ENCODE measurements at places on chromosomes 13 and 19. TPM values are rescaled to one million over a fixed set of nuclear protein-coding genes. Genes with fewer than 3 reads are reported as not detected.
A peak's percentile ranks its signal among the peaks of the same experiment; 100 is the strongest.

DNA sequence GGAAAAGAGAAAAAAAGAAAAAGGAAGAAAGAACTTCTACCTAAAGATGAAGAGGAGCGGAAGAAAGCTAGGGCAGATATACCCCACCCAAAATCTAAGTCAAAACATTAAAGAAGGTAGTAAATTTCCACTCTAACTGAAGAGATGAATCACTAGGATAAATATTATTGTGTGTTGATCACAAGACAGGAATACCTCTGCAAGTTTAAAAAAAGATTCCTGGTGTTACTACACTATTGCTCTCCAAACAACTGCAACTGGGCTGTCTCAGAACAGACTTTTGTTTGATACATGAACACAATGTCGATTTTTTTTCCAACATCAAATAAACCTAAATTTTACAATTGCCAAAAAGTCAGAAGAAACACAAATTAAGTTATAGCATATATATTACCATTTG is 6.8 kb downstream of the HSPH1 start:
- no peak for DNase-seq

DNA sequence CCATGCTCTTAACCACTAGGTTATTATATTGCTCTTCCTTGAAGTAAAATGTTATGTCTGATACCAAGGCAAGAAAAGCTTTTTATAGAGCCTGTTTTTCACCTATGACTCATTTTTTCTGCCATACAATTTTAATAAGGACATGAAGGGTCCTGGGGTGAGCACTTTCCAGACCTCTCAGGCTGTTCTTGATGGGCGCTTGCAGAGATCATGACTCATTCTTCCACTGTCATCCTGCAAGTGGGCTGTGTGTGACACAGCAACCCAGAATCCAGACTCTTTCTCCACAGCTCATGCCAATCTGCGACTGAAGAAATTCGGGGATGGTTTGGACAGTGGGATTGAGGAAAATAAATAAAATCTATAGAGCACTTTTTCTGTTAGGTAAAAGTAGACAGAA is 506.7 kb upstream of the NBEA start:
- no peak for DNase-seq

GRCh38 chr19:40625406-40626120 is 24.4 kb downstream of the LTBP4 start:
- DNase-seq, result no peak

DNA sequence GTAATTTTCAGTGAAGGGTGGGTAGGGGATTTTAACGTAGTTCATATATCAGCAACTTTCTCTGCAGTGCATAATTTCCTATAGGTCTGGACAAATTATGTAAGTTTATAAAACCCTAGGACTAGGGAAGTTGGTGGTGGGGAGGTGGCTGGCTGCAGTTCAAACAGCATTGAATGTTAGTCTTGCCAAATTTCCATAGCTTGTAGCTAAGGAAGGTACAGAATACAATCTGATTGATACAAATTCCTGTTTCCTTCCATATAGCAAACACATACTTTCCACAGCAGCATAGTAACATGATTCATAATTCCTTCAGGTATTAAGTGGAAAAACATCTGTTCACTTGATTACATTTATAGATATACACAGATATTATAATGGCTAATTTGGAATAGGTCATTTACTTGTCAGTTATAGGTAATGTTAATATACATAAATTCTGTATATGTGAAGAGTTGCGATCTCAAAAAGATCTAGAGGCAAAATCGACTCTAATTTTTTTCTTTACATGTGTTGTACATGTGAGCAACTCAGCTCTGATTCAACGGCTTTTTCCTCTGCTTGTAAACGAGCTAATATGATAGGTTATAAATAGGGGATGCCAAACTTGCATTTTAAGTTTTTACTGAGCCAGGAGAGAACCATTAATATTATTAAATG is 233.4 kb upstream of the CSNK1A1L start:
- DNase-seq, result peak; percentile 72

- DNase-seq, result no peak
Observed at GRCh38 chr19:2296141-2296540, 11.8 kb downstream of the LINGO3 start.

GRCh38 chr13:83221256-83221655 is 661.0 kb downstream of the SLITRK1 start:
- no peak for DNase-seq

GRCh38 chr13:73107481-73107880 is 48.7 kb downstream of the KLF5 start:
- DNase-seq, result no peak

DNA sequence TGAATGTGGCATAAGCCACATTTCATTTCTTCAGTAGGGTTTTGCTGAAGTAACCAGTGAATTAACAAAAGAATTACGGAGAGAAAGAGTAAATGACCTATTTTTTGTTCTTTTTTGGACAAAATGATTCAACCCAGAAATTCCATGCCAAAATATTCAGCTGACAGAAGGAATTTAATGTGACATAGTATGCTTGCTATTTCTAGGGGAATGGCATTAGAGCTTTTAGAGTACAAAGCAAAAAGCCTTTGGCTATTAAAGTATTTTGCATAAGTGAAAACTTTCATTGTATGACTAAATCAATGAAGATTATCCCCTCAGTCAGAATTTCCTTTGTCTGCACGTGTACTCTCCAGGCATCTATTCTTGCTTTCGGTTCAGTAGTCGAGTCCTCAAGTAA is 465.3 kb downstream of the COG6 start:
- no peak for DNase-seq

- DNase-seq, result no peak
Observed at GRCh38 chr19:49976496-49976895, 15.5 kb upstream of the SIGLEC11 start.

- DNase-seq, result peak; percentile 70
Observed at GRCh38 chr19:5048727-5049553, 80.0 kb downstream of the KDM4B start.

GRCh38 chr13:47281991-47282390 is 385.1 kb upstream of the HTR2A start:
- no peak for DNase-seq

GRCh38 chr19:313988-314815 is 23.0 kb upstream of the PLPP2 start:
- DNase-seq, result no peak

GRCh38 chr19:40224342-40225150 is 1.9 kb downstream of the CCNP start:
- no peak for DNase-seq

DNA sequence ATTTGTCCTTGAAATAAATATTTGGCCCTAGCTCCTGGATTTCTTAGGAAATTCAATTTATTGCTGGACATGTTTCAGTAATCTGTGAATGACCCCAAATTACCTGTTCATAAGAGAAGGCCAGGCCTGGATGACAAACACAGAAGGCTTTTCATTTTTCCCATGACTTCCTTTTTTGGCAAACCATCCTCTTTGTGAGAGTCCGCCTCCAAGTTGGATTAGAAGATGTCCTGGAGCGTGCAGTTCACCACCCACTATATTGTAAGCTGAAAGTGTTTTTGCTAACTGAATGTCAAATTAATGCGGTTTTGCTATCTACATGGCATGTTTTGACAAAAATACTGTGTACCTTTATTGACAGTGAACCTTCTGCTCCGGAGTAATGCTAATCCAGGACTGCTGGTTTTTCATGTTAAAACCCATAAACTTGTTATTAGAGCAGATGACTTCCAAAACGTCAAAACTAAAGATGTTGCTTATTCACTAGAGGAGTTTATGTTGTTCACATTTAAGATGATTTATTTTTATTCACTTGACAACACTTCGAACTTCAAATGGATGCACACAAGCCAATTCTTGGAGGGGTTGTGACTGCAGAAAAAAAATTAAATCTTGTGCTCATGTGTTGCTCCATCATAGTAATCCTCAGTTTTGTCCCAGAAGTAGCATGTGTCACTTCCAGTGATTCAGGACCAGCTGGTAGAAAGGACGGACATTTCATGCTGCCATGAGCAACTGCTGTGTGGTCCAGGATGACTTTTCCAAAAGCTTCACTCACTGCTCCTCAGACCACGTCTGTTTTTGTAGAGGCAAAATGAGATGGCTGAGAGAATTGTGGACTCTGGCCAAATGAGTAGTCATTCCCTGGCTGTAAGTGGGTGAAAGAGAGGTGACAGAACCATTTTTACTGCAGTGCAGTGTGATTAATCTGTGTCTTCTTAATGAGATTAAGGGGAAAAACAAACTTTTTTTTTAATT is 71.0 kb downstream of the ITGBL1 start:
- DNase-seq, result peak; percentile 19

GRCh38 chr13:97436845-97437244 is 2.9 kb downstream of the RAP2A start:
- DNase-seq, result no peak

GRCh38 chr19:46385636-46386035 is 27.7 kb downstream of the CCDC8 start:
- DNase-seq, result no peak

DNA sequence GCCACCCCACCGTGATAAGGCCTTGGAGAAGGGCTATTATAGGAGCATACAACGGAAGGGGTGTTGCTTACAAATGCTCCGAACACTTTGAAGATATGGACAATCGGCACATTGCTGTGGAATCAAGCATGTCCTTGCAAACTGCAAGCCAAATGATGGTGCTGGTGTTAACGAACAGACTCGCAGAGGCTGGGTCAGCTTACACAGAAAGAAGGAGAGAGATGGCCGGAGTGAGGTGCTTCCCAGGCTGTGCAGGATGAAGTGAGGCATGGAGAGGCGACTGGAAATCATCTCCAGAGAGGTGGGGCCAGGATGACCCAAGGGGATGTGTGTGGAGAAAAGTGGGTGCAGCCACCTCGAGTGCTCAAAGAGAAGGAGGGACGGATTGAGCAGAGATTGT is 42.2 kb downstream of the HSPH1 start:
- DNase-seq, result no peak

- no peak for DNase-seq
Observed at GRCh38 chr19:35136977-35137702, 1.5 kb upstream of the FXYD1 start.

GRCh38 chr19:55070466-55071128 is 5.1 kb upstream of the EPS8L1 start:
- no peak for DNase-seq

DNA sequence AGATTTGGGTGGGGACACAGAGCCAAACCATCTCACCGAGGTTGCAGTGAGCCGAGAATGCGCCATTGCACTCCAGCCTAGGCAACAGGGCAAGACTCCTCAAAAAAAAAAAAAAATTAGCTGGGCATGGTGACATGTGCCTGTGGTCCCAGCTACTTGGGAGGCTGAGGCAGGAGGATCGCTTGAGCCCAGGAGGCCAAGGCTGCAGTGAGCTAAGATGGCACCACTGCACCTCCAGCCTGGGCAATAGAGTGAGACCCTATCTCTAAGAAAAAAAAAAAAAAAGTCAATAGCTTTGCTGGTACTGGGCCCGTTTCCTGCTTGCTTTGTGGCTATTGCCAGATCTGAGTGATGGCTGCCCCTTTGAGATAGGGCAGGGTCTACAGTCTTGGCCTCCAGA is 13.1 kb downstream of the ACP7 start:
- no peak for DNase-seq

GRCh38 chr13:30712536-30713532 is 22.5 kb upstream of the ALOX5AP start:
- DNase-seq, result no peak

GRCh38 chr19:56066152-56067023 is 54.7 kb downstream of the ZNF787 start:
- peak; percentile 75 for DNase-seq

- DNase-seq, result no peak
Observed at GRCh38 chr13:44337581-44337980, 36.0 kb upstream of the SERP2 start.

DNA sequence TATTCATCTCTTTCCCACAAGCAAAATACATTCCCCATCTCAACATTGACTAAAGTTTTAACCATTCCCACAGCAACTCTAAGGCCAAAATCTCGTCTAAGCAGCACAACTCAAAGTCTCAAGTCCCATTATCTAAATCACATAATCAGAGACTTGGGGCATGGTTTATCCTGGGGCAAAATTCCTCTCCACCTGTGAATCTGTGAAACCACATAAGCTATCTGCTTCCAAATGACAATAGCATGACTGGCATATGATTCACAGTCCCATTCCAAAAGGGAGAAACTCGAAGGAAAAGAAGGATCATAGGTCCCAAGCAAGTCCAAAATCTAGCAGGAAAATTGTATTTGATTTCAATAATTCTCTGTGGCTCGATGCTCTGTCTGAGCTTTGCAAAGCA is 73.0 kb downstream of the ANKRD10 start:
- no peak for DNase-seq

DNA sequence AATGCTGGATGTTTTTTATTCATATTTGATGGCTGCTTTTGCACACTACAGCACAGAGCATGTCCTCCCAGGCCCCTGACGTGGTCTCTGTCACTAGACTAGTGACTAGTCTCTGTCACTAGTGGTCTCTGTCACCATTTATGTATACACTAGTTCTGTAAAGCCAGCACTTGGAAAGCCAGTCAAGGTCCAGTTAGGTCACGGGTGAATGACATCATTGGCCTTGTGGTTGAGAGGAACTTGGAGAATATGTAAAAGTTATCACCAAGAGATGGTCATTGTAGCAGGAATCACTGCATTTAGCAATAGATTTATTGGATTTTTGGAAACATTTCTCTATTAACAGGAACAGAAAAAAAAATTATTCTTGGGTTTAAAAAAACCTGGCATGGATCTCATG is 72.9 kb downstream of the SHISA2 start:
- no peak for DNase-seq

DNA sequence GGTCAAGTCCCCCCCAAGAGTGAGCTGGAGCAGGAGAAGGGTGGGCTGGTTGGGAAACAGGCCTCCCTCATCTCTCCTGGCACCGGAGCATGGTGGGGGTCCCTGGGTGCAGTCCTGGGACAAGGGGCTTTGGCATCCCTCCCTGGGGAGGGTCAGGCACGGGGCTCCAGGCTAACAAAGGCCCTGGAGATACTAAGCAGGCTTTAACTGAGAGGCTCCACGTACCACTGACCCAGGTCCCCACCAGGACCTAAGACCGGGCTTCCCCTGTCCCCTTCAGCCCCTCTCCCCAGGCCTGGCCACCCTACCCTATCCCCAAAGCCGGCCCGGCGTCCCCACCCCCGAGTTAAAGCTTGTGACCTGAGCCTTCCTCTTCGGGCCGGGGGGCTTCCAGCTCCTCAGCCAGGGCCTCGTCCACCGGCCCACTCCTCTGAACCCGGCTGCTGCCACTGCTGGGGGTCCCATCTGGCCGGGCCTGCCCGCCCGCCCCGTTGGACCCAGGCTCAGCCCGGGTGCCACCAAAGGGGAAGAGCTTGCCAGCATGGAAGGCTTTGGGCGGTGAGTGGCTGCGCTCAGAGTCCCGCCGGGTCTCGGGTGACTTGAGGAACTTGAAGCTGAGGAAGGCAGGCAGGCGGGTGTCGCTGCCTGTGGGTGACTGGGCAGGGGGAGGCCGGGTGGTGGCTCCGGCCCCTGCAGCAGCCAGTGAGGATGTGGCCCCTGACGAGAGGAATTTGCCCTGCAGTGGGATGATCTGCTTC is 10.1 kb downstream of the ANO8 start:
- DNase-seq, result no peak

Gene FLT3
- 0.62 TPM for total RNA-seq

Gene IGFL1
- total RNA-seq, result not detected

Gene FFAR3
- total RNA-seq, result not detected

Gene PHF11
- 19.4 TPM for total RNA-seq

Gene LIM2
- not detected for total RNA-seq

Gene CCDC70
- total RNA-seq, result not detected

Gene KIRREL2
- 0.51 TPM for total RNA-seq

Gene PCDH17
- 12.1 TPM for total RNA-seq

Gene SPACA4
- not detected for total RNA-seq

Gene DCLK1
- total RNA-seq, result 62.5 TPM

Data from tongue (tissue), 3 donors.